GM23248 (cell line): ENCODE measurements at places on chromosomes 13 and 19. TPM values are rescaled to one million over a fixed set of nuclear protein-coding genes. Genes with fewer than 3 reads are reported as not detected.

Gene KLK12
- not detected in 2 replicates for total RNA-seq

- H3K27me3 ChIP-seq, result no peaks in the 10 kb centered on the region
- peaks cover 37% of the 10 kb centered on the region for H3K4me1 ChIP-seq
- peak; percentile 42 for DNase-seq
- no peak overlapping the region for H3K27ac ChIP-seq
- H3K36me3 ChIP-seq, result no peaks in the 10 kb centered on the region
These were observed 22.2 kb downstream of the RASA3 start for GRCh38 chr13:114110091-114110829.

- no peaks in the 10 kb centered on the region for H3K36me3 ChIP-seq
- H3K27me3 ChIP-seq, result peaks cover 11% of the 10 kb centered on the region; the same call in 1 of the 2 replicates
- no peak for DNase-seq
- H3K4me1 ChIP-seq, result no peaks in the 10 kb centered on the region
These were observed 5.0 kb upstream of the LILRB5 start for GRCh38 chr19:54262066-54262465.

GRCh38 chr19:13026462-13027370 lies 31.4 kb downstream of the NFIX start:
- peak overlapping the region; percentile 85 for H3K4me3 ChIP-seq
- 0 out of 2 replicates have a peak, but pooled peaks cover 3% of the 10 kb centered on the region for H3K36me3 ChIP-seq
- peaks cover 57% of the 10 kb centered on the region for H3K4me1 ChIP-seq
- DNase-seq, result peak; percentile 75
- H3K27me3 ChIP-seq, result no peaks in the 10 kb centered on the region

Gene ERICH4
- total RNA-seq, result not detected in 2 replicates

DNA sequence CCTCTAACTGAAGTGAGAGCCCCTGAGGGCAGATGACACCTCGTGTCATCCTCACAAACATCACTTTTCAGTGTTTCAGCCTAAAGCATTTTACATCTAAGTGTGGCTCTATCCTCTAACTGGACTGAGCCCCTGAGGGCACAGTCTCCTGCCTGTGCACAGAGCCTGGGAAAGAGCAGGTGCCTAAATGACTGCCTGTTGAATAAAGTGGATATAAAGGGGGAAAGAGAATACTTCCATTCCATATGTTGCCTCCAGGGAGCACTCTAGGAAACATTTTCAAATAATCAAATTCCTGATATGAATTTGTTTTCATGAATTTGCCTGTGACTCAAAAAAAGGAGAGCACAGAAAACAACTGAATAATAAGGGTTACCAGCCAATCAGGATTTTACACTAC lies 32.2 kb downstream of the CNMD start:
- H3K27ac ChIP-seq, result no peak overlapping the region
- H3K4me3 ChIP-seq, result no peak overlapping the region
- no peaks in the 10 kb centered on the region for H3K27me3 ChIP-seq
- no peaks in the 10 kb centered on the region for H3K4me1 ChIP-seq
- peak; percentile 5 for DNase-seq

- H3K4me1 ChIP-seq, result no peaks in the 10 kb centered on the region
- no peak overlapping the region for H3K4me3 ChIP-seq
- no peak overlapping the region for H3K27ac ChIP-seq
- no peaks in the 10 kb centered on the region for H3K27me3 ChIP-seq
- no peak for DNase-seq
These were observed 247.4 kb downstream of the OXGR1 start for GRCh38 chr13:96746886-96747285.

DNA sequence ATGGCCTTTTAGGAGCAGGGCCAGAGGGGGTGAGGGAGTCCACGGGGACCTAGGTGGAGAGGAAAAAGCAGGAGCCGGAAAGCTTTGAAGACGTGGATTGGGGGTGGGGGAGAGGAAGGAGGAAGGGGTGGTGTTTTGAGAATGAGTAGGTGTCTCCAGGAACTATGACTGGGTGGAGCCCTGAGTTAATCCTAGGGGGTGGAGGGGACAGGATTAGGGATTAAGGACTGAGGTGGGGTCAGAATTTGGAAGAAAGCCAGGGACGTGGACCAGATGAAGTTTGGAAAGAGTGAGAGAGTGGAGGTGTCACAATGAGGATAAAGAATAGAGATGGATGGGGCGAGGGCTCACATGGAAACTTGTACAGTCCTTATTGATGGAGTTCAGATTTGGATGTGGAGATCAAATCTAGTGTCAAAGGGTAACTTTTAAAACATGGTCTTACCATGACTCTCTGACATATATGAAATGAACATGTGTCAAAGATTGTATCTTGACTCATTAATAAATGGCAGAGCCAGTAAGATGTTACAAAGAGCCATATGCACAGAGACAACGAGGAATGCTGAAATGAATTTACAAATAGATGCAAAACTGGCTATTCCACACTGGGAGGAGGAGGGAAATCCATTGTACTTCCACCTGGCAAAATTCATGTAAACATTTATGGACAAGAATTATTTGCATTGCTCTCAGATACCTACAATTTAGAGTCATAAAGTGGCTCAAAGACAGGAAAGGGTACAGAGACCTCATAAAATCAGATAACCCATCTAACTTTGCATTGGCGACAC lies 1.7 kb upstream of the KLK13 start:
- no peak overlapping the region for H3K4me3 ChIP-seq
- no peak for DNase-seq
- H3K36me3 ChIP-seq, result no peaks in the 10 kb centered on the region
- no peaks in the 10 kb centered on the region for H3K4me1 ChIP-seq

DNA sequence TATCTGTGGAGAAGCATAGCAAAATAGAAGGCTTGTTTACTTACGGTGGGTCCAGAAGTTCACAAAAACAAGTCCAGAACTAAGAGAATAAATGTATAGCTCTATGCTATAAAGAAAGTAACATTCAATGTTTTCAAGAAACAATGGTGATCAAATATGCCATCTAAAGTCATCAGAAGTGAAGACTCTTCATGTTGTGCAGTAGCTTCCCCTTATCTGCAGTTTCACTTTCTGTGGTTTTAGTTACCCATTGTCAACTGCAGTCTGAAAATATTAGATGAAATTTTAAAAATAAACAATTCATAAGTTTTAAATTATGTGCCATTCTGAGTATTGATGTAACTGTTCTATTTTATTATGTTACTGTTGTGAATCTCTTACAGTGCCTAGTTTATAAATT lies 72.5 kb downstream of the EDNRB start:
- no peaks in the 10 kb centered on the region for H3K4me1 ChIP-seq
- no peak overlapping the region for H3K27ac ChIP-seq
- H3K36me3 ChIP-seq, result no peaks in the 10 kb centered on the region
- H3K4me3 ChIP-seq, result no peak overlapping the region
- DNase-seq, result no peak
- no peaks in the 10 kb centered on the region for H3K27me3 ChIP-seq

Gene ZNF805
- total RNA-seq, result 15.8 and 15.9 TPM in 2 replicates

- no peaks in the 10 kb centered on the region for H3K27me3 ChIP-seq
- no peak overlapping the region for H3K4me3 ChIP-seq
- H3K36me3 ChIP-seq, result no peaks in the 10 kb centered on the region
- peaks cover 15% of the 10 kb centered on the region for H3K4me1 ChIP-seq
- DNase-seq, result no peak
These were observed 407.8 kb downstream of the LIG4 start for GRCh38 chr13:107807306-107808073.

DNA sequence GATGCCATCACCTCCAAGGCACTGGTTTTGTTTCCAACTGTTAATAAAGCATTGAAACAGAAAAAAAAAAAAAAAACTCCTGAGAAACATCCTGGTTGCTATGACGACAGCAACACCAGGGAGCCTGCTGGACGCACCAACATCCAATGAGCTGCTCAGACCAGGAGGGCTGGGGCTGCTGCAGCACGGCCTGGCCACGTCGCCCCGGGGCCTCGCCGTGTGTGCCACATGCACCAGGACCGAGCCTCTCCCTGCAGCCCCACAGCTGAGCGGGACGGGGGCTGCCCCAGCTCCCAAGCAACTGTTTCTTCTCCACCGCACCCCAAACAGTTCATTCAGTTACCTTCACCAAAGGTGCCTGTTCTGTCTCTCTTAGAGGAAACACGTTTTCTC lies 54.5 kb downstream of the RASA3 start:
- H3K27me3 ChIP-seq, result no peaks in the 10 kb centered on the region
- no peaks in the 10 kb centered on the region; the same call in 1 of the 2 replicates for H3K36me3 ChIP-seq
- H3K4me1 ChIP-seq, result peaks cover 17% of the 10 kb centered on the region
- peak; percentile 89 for DNase-seq
- peak overlapping the region; percentile 44 for H3K4me3 ChIP-seq

Gene ATP4A
- not detected in 2 replicates for total RNA-seq

Gene FBN3
- not detected in 2 replicates for total RNA-seq

- no peak for DNase-seq
- no peaks in the 10 kb centered on the region for H3K27me3 ChIP-seq
- H3K27ac ChIP-seq, result no peak overlapping the region
- no peak overlapping the region for H3K4me3 ChIP-seq
- H3K36me3 ChIP-seq, result no peaks in the 10 kb centered on the region
These were observed 52.0 kb upstream of the GTF2F2 start for GRCh38 chr13:45068036-45069001.

Gene KIR3DL1
- not detected in 2 replicates for total RNA-seq

GRCh38 chr13:62387647-62388046 lies 972.0 kb upstream of the PCDH20 start:
- no peaks in the 10 kb centered on the region for H3K4me1 ChIP-seq
- H3K27ac ChIP-seq, result no peak overlapping the region
- peak; percentile 7 for DNase-seq
- no peak overlapping the region for H3K4me3 ChIP-seq
- H3K36me3 ChIP-seq, result no peaks in the 10 kb centered on the region

Gene OR7C1
- total RNA-seq, result not detected in 2 replicates

Gene NLRP4
- total RNA-seq, result not detected in 2 replicates

- peak; percentile 77 for DNase-seq
- H3K27ac ChIP-seq, result peak overlapping the region; percentile 85
- peak overlapping the region; percentile 89 for H3K4me3 ChIP-seq
- H3K27me3 ChIP-seq, result no peaks in the 10 kb centered on the region
These were observed 753 bp downstream of the ZNF235 start for GRCh38 chr19:44303976-44304568.

DNA sequence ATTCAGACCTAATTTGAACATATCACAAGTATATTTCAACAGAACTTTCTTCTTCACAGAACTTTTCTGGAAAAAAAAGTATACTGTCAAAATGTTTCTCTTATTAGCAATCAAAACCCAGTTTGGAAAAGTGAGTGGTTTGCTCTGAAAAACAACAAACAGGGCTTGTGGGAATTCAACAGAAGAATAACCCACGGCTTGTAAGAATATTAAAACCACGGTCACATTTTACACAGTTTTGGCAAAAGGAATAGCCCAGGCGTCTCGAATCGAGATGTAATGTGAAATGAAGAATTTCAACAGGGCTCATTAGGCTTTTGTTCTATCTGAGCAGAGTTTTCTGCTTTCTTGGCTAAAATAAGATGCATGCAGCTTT lies 70.7 kb downstream of the COL4A2 start:
- no peak overlapping the region for H3K4me3 ChIP-seq
- no peaks in the 10 kb centered on the region for H3K36me3 ChIP-seq
- H3K4me1 ChIP-seq, result peaks cover 31% of the 10 kb centered on the region
- no peak for DNase-seq

Gene SULT2B1
- total RNA-seq, result not detected in 2 replicates

- no peak for DNase-seq
- H3K4me3 ChIP-seq, result no peak overlapping the region
- no peaks in the 10 kb centered on the region for H3K27me3 ChIP-seq
These were observed 42.0 kb downstream of the KLF2 start for GRCh38 chr19:16366433-16367260.

GRCh38 chr13:43132911-43133310 lies 109.5 kb downstream of the DNAJC15 start:
- no peaks in the 10 kb centered on the region for H3K4me1 ChIP-seq
- DNase-seq, result no peak
- H3K27ac ChIP-seq, result no peak overlapping the region
- no peaks in the 10 kb centered on the region for H3K36me3 ChIP-seq

DNA sequence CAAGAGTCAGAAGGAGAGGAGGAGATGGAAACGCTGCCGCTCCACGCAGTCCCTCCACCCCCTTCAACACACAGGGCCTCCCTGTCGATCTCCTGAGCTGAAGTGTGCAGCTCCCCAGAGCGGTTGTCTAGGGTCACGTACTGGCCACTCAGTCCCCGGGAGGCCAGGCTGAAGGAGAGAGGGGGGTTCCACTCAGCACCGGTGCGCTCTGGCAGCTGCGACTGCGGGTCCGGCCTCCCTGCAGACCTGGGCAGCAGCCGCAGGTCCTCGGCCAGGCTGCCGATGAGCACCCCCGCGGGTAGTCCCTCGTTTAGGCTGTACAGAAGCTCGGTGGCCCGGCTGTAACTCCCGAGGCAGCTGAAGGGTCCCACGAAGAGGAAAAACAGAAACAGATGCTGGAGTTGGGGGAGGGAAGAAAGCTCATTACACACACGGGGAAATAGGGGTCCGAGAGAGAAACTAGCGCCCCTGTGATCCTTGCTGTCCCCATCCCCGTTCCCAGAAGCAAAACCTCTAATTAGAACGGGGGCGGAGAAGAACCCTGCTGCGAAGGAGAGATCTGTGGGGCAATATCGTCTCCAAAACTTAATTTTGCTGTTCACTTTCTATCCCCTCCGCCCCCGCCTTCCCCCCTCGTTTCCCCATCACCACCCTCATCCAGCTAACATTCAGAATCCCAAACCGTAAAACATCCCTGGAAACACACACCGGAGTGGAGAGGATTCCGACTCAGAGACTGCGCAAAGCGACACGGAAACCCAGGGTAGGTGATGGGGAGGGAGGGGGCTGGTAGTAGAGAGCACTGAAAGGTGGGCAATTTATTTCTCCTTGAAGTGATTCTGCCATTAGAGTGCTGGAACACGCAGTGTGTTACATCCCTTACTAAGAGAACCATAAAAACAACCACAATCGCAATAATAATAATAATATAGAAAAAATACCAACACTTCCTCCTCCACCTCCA lies 1.8 kb downstream of the PCDH20 start:
- H3K27me3 ChIP-seq, result peaks cover 10% of the 10 kb centered on the region; the same call in 1 of the 2 replicates
- H3K4me3 ChIP-seq, result no peak overlapping the region
- no peak for DNase-seq
- no peaks in the 10 kb centered on the region for H3K36me3 ChIP-seq
- no peak overlapping the region for H3K27ac ChIP-seq

Gene PDE4A
- 2.4 and 4.7 TPM in 2 replicates for total RNA-seq

GRCh38 chr13:109869312-109870237 lies 83.2 kb upstream of the IRS2 start:
- peak; percentile 65 for DNase-seq
- no peaks in the 10 kb centered on the region for H3K36me3 ChIP-seq
- no peaks in the 10 kb centered on the region for H3K27me3 ChIP-seq
- peak overlapping the region; percentile 66 for H3K4me3 ChIP-seq
- peaks cover 6% of the 10 kb centered on the region for H3K4me1 ChIP-seq
- no peak overlapping the region for H3K27ac ChIP-seq

- no peaks in the 10 kb centered on the region for H3K4me1 ChIP-seq
- H3K4me3 ChIP-seq, result no peak overlapping the region
- no peaks in the 10 kb centered on the region for H3K27me3 ChIP-seq
- H3K36me3 ChIP-seq, result no peaks in the 10 kb centered on the region
- no peak overlapping the region for H3K27ac ChIP-seq
These were observed 16.9 kb downstream of the TMEM150B start for GRCh38 chr19:55308281-55308680.

DNA sequence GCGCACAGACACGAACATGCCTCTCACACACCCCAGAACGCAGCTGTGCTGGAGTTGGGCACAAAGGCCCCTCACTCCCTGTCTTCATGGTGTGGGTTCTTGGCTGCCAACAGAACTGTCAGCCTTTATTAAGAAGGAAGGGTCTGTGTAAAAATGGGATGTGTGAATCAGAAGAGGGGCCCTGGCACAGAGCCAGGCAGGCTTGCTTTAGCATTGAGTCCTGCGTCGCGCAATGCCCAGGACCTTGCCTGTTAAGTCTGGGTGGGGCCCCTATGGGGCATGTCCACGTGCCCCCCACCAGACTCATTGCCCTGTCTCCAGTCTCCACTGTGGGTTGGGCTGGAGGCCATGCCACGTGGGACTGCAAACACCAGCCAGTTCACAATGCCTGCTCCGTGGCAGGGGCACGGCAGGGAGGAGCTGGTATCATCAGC lies 84.8 kb downstream of the SLC7A1 start:
- H3K4me1 ChIP-seq, result peaks cover 70% of the 10 kb centered on the region
- H3K27me3 ChIP-seq, result no peaks in the 10 kb centered on the region
- H3K4me3 ChIP-seq, result no peak overlapping the region
- H3K36me3 ChIP-seq, result peaks cover 33% of the 10 kb centered on the region; the same call in 1 of the 2 replicates
